ENCODE measurements at places on chromosomes 2 and 18. TPM values are rescaled to one million over a fixed set of nuclear protein-coding genes. Genes with fewer than 3 reads are reported as not detected.

The FRZB gene
- 2.4 TPM for total RNA-seq

The DCDC2C gene
- not detected for total RNA-seq

The STEAP3 gene
- 7.7 TPM for total RNA-seq

The RAX gene
- total RNA-seq, result not detected

The POTEJ gene
- not detected for total RNA-seq

The IL36RN gene
- total RNA-seq, result not detected

All from left cardiac atrium (tissue), 4 donors.